IMR-90 (cell line): ENCODE measurements at places on chromosomes 5 and 9. TPM values are rescaled to one million over a fixed set of nuclear protein-coding genes. Genes with fewer than 3 reads are reported as not detected.

The SKP1 gene
- total RNA-seq: 206 and 360 TPM in 2 replicates

The RRAGA gene
- 63.3 and 74.7 TPM in 2 replicates for total RNA-seq

The LCN6 gene
- total RNA-seq: not detected in 2 replicates

GRCh38 chr9:18111146-18111545 lies 362.8 kb upstream of the ADAMTSL1 start:
- H3K27me3 ChIP-seq: no peaks in the 10 kb centered on the region
- no peak for DNase-seq
- no peaks in the 10 kb centered on the region for H3K36me3 ChIP-seq
- H3K27ac ChIP-seq: no peak overlapping the region

- H3K27ac ChIP-seq: no peak overlapping the region
- H3K36me3 ChIP-seq: no peaks in the 10 kb centered on the region
- DNase-seq: no peak
- H3K27me3 ChIP-seq: no peaks in the 10 kb centered on the region
Measured at GRCh38 chr5:120217001-120217400, 247.1 kb upstream of the PRR16 start.

DNA sequence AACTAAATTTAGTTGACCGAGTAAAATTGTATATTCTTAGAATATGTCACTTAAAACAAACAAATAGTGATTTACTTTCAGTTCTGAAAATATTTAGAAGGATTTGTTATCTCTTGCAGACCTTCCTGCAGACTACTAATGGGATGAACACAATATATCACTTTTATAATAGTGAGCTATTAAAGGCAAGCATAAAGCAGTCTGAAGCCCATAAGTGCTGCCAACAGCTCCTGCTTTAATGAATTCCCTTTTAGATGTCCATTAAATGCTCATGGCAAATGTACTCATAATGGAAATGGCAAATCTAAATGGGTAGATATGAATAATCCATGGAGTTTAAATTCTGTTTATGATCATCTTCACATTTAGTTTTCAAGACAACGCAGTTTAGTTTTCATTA lies 170.2 kb downstream of the RANBP17 start:
- no peak overlapping the region for H3K4me3 ChIP-seq
- H3K4me1 ChIP-seq: no peaks in the 10 kb centered on the region
- no peak overlapping the region for H3K27ac ChIP-seq
- no peak for DNase-seq
- H3K27me3 ChIP-seq: no peaks in the 10 kb centered on the region
- H3K36me3 ChIP-seq: 0 out of 2 replicates have a peak, but pooled peaks cover 1% of the 10 kb centered on the region

DNA sequence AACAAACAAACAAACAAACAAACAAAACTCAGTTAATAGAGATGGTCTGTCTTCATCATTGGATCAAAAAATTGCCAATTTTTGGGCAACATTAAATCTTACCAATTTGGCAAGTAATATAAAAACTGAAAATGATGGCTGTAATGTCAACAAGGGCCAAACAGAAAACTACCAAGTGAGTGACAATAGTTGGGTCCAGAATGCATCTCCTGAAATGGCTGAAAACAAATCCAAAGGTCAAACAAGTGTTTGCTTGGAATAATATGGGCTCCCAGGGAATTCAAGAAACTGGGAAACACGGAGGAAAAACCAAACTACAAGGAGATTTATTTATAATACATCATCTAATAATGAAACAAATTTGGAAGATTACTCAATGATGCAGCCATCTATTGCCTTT lies 25.1 kb downstream of the BAAT start:
- no peak for DNase-seq
- no peak overlapping the region for H3K27ac ChIP-seq
- H3K27me3 ChIP-seq: no peaks in the 10 kb centered on the region
- H3K4me1 ChIP-seq: no peaks in the 10 kb centered on the region
- H3K36me3 ChIP-seq: no peaks in the 10 kb centered on the region

DNA sequence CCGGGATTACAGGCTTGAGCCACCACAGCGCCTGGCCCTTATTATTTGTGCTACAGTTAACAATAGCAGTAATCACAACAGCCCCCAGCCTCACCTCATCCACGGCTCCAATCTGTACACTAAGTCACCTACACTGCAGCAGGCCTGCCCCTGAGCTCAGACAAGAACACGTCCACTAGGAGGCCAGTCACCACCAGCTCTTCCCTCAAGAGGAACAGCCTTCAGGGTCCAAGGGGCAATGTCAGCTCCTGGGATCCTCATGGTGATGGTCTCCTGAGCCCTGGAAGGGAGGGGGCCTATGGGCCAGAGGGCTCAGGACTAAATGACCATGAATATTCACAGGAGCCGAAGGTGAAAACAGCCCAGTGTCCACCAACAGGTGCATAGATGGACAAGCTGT lies 67.7 kb downstream of the VAV2 start:
- no peak overlapping the region for H3K27ac ChIP-seq
- H3K4me3 ChIP-seq: no peak overlapping the region
- H3K27me3 ChIP-seq: no peaks in the 10 kb centered on the region
- peaks cover 5% of the 10 kb centered on the region for H3K4me1 ChIP-seq
- peaks cover 1% of the 10 kb centered on the region; the same call in 1 of the 2 replicates for H3K36me3 ChIP-seq

GRCh38 chr5:112634796-112635195 lies 102.9 kb upstream of the APC start:
- no peaks in the 10 kb centered on the region for H3K36me3 ChIP-seq
- H3K4me3 ChIP-seq: no peak overlapping the region
- no peaks in the 10 kb centered on the region for H3K4me1 ChIP-seq
- no peak overlapping the region for H3K27ac ChIP-seq
- no peaks in the 10 kb centered on the region for H3K27me3 ChIP-seq
